ENCODE measurements at places on chromosomes 16 and 17.

DNA sequence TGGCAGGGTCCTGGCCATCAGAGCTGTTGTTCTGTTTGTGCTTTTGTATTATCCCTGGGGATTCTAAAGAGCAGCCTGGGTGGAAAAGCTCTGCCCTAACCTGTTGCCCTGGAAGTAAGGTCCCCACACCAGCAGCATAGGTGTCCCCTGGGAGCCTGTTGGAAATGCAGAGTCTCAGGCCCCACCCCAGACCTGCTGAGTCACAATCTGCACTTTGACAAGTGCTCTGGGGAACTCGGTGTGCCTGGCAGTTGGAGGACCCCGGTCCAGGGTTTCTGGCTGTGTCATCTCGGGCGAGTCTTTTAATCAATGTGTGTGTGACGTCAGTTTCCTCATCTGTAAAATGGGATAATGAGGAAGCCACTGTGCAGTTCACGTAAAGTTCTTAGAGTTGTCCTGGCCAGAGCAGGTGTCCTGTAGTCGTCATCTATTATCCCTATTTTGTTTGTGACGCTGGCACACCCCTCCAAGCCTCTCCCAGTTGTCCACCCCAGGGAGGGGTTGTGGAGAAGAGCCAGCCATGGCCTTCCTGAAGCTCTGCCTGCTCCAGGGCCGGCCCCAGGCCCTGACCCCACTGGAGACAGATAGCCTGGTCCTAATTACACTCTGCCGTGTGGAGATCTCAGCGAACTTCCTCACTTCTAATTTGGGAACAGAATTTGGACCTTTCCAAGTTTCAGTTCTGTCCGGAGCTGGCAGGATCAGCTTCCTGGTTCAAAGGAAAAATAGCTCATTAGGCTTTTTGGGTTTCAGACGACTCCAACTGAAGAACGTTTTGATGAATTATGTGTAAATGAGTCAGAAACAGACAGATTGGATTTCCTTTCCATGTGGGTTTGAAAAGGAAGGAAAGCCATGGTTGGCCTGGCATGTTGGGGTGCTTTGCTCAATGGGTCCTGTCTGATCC is 295.7 kb upstream of the FOXF1 start:
- no peak for DNase-seq

DNA sequence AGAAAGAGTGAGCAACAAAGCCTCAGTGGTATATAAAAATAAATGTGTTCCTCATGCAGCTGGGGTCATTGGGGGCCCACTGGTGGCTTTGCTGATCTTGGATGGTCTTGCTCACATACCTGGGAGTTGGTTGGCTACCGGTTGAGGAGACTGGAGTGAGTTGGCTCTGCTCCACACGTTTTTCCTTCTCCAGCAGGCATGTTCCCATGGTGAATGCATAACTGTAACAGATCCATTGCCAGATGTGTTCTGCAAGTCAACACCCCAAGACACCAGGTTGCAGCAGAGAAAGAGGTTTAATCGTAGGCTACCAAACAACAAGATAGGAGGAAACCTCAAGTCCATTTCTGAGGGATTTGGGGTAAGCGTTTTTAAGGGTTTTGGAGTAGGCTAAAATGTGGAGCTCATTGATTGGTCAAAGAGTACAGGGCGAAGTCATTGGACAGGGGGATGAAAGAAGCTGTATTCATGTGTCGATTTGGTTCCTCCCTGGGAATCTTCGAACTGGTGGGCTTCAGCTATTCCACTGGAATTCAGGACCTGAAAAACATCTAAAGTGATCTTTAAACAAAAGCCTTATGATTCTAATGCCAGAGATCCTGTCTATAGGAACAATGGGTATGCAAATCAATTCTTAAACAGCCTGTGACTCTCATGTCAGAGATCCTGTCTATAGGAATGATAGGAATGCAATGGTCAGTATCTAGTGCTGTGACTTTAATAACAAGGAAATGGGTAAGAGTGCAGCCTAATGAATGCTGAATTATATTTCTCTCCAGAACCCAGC is 467.5 kb upstream of the C16orf82 start:
- no peak for DNase-seq

- no peak for DNase-seq
Measured at GRCh38 chr16:59052231-59052630, 318.1 kb upstream of the GOT2 start.

DNA sequence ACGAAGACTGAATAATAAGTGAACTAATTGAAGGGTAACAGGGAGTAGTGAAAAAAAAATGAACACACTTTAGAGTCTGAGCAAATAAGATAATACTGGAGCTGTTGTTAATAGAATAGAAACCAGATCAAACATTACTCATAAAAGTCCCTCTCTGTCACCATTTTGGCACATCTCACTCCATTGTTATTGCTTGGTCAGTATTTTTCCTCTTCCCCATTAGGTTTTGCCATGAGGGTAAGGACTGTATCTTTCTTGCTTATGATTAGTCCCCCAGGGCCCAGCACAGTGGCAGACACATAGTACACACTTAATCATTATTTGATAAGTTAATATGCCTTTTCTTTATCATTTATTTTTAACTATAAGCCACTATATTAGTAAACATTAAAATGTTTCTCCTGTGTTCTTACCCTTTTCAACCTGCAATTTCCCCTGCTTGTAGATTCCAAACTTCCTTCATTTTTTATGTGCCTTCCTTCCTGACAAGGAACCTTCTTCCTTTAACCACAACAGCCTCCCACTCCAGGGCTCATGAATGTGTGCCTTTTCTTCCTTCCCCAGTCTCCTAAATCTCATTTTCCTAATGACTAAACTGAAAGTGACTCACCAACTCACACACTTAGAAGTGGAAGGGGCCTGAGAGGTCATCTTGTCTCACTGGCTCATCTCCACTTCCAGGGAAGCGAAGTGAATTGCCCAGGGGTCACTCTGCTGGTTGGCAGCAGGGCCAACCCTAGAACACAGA is 88.2 kb upstream of the HAS3 start:
- DNase-seq = peak; percentile 59

DNA sequence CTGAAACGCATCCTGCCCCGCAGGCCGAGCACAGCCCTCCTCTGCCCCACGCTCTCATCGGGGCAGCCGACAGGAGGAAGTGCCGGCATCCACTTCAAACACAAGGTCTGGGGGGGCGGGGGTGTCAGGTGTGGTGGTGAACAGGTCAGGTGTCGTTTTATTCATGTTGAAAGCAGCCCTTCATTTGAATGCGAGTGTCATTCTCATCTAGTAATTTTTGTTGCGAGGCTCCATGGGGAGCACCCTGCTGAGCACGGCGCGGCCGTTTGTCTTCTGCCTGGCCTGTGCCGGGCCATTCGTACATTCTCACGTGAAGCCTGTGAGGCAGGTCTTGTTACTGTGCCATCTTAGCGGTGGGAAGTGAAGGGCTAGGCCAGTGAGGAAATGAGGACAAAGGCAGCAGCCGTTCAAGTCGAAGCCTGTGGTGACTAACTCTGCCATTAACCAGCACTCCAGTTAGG is 1.9 kb downstream of the ACSF3 start:
- DNase-seq = no peak

DNA sequence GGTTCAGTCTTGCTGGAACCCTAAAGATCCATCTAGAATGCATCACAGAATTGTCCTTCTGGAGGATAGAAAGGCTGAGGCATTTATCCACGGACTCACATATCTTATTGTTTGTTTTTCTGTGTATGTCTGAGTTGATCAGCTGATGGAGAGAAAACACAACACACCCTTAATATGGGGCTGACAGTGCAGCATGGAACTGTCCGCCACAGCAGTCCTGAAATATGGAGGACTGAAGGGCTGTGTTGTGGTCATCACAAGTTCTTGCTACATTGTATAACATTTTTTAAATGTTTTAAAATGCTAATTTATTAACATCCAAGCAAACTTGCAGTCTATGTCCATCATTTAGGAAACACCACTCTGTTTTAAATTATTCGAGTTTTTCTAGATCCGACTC is 448.9 kb upstream of the ERCC4 start:
- DNase-seq = peak; percentile 12

All from astrocyte of the hippocampus (primary cell).